ENCODE measurements at places on chromosomes 5 and 9.

DNA sequence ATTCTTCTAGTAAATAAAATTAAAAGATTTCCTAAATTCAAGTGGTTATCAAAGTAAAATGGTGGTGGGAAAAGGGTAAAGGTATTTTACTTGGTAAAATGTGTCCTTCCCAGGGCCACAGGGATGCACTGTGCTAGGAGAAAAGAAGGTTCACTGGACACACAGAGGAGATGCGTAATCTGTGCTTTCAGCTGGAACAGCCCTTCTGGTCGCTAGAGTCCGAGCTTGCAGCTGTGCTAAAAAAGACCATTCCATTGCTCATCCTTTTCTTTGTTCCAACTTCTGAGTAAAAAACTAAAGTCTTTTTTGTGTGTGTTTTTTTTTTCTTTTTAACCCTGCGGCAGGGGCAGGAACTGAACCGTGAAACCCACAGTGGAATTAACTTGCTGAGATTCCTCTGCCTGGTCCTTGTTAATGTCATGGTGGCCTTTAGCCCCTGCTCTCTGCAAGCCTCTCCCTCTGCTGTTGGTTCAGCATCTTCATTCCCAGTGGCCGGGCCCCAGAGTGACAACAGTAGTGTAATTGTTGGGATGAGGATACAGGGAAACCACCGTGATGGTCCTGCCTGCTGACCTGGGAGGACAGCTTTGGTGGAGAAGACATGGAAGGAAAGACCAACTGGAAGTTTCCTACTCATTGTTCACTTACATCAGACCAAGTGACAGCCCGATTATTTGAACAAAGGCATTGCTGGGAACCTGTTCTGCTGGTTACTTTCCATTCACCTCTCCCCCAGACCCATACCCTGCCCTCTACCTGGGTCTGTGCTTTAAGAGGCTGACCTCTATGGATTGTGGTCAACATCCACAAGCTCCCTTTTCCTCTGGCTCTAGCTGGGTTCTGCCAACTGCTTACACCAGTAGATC, 31.9 kb upstream of the FSTL4 start:
- no peak for DNase-seq

GRCh38 chr5:102277144-102277543, 18.9 kb downstream of the SLCO4C1 start:
- DNase-seq, result no peak

DNA sequence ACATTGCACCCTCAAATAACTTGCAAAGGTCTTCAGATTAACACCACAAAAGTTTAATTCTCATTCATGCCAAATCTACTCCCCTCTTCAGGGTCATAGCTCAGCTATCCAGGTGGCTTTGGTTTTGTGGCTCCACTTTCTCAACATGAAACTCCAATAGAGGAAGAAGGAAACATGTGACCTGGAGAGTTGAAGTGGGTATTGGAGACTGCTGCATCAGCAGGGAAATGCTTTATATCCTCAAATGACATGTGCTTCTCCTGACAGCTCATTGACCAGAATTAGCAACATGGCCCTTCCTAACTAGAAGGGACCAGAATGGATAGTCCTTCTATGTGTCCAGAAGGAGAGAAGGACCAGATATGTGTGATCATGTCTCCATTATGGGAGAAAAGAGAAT, 73.6 kb downstream of the TLR4 start:
- DNase-seq, result no peak

GRCh38 chr5:78805474-78806124, 157.0 kb upstream of the LHFPL2 start:
- DNase-seq, result no peak

All from mesenchymal stem cell (in vitro differentiated cells and primary cell).